ENCODE measurements at places on chromosomes 3 and 15.

- DNase-seq: no peak
Observed at GRCh38 chr3:87710028-87710427, 348.8 kb downstream of the CGGBP1 start.

GRCh38 chr3:118955914-118956556, 78.6 kb downstream of the IGSF11 start:
- no peak for DNase-seq

DNA sequence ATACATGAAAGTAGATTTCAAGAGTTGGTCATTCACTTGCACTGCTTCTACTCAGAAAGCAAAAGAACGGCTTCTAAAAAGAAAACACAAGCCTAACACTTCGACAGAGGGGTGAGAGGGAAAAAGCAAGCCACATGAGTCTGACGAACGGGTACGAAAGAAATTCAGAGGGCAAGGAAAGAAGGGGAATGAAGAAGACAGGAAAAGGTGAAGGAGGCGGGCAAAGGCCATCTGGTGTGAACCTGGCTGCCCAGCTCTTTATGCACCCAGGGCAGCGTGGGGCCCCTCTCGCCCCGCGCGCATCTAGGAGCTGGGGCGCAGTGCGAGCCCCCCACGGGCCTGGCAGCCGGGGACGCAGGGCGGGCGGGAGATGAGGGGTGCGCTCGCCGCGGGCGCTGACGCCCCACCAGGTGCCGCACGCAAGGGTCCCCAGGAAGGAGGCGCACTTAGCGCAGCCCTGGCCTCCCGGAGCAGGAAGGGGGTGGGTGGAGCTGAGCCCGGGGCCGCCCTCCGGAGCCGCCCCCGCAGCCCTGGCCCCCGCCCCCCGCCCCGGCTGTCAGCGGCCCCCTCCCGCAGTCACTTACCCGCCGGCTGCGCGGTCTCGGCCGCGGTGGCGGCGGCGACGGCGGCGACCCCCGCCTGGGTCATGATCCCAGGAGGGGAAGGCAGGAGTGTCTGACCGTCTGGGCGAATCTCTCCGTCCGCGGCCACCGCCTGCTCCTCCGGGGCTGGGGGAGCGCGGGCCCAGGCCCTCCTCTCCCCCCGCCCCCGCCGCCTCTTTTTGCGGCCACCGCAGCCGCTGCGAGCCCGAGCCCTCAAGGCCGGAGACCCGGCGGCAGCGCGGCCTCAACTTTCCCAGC, at the start of gene USF3:
TSS of gene USF3 (minus strand) at position 857 of the 860 bp plus-strand sequence. CDS start 21,764 bp downstream, outside the sequence.
- DNase-seq: peak; percentile 60

DNA sequence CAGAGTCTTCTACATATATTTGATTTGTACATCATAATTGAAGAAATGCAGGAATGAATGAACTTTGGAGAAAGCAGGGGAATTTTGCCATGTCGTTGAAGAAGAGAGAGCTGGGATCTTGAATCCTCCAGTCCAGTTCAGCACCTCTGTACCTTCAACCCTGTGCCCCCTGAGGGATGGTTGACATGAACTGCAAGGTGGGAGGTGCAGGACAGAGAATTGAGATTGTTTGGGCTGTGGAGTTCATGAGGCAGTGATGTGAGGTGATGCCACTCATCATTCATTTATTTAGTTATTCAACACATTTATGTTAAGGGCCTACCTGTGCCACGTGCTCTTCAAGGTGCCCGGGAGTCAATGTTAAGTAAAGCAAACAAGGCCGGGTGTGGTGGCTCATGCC, 104.6 kb downstream of the ARNT2 start:
- no peak for DNase-seq

DNA sequence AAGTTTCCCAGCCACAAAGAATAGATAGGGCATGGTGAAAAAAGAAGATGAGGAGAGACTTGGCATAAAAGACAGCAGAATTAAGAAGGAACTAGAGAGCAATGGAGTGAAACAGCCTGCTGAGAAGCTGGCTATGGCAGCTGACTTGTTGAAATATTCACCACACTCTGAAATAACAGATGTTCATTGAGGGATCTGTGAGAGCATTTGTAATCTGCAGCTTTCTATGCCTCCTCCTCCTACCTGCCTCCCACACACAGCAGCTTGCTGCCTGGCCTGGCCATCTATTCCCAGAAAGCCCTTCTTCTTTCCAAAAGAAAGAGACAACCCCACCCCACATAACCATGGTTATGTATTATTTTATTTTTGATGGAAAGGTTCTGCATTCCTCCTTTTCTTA, 303.9 kb downstream of the GAP43 start:
- no peak for DNase-seq

- DNase-seq: no peak
Observed at GRCh38 chr3:38574411-38575278, 74.8 kb downstream of the SCN5A start.

GRCh38 chr3:154844863-154845262, 235.3 kb upstream of the MME start:
- DNase-seq: no peak

DNA sequence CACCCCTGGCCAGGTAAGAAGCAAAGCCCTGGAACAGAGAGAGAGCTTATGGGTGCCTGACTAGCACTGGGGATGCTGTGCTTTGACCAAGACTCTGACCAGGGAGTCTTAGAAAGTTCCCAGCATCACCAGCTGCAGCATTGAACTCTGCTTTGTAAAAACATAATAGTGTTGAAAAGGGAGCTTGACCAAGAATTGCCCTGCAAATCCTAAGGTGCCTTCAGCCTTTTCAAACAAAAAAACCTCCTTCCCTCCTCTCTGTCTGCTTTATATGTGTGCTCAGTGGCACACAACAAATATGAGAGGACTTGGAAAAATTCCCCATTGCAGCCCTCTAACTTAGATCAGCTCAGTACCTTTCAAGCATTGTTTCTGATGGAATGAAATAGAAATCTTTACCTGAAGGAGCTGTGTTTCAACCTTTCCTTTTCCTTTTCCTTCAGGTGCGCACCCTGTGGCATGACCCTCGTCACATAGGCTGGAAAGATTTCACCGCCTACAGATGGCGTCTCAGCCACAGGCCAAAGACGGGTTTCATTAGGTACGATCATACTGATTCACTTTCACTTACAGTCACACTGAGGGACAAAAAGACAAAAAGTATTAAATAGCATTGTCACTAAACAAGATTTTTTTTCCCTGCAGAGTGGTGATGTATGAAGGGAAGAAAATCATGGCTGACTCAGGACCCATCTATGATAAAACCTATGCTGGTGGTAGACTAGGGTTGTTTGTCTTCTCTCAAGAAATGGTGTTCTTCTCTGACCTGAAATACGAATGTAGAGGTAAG, 13.0 kb downstream of the THBS1 start:
- no peak for DNase-seq

- no peak for DNase-seq
Observed at GRCh38 chr3:121064121-121064520, 156.1 kb downstream of the STXBP5L start.

DNA sequence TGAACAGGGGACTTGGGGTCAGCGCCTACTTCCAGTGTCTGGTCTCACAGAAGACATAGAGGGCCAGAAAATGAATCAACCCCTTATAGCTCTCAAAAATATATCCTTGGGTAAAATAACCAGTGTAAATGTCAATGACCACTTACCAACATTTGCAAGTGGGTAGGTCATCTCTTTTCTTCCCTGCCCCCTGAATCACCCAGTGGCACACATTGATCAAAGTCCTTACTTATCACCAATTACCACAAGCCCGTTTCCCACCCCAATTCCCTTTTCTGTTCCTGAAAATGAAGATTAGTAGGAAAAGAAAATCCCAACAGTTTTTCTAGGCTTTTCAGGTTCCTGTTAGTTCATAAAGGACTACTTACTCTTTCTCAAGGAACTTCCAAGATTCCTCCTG, 70.5 kb upstream of the HEG1 start:
- no peak for DNase-seq

- DNase-seq: no peak
Observed at GRCh38 chr3:112132554-112132953, 494 bp downstream of the GCSAM start.

GRCh38 chr3:81416812-81417211, 344.6 kb downstream of the GBE1 start:
- DNase-seq: no peak

DNA sequence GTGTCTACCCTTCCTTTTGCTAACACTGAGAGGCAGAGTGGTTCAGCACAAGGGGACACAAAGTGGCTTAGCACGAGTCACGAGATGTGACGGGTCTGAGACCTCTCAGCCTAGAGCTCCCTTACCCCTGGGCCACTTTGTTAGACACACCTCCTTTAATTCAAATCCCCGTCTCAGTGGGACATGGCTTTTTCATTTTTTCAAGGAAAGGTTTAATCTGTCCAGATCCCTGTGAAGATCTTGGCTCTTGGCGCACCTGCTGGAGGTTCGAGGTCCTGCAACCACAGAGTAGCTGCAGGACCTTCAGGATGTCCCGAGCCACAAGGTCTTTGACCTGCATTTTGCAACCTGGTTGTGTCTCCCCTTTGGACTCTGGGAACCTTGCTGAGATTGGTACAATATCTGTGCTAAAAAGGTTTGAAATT, 52.0 kb downstream of the LPP start:
- no peak for DNase-seq

DNA sequence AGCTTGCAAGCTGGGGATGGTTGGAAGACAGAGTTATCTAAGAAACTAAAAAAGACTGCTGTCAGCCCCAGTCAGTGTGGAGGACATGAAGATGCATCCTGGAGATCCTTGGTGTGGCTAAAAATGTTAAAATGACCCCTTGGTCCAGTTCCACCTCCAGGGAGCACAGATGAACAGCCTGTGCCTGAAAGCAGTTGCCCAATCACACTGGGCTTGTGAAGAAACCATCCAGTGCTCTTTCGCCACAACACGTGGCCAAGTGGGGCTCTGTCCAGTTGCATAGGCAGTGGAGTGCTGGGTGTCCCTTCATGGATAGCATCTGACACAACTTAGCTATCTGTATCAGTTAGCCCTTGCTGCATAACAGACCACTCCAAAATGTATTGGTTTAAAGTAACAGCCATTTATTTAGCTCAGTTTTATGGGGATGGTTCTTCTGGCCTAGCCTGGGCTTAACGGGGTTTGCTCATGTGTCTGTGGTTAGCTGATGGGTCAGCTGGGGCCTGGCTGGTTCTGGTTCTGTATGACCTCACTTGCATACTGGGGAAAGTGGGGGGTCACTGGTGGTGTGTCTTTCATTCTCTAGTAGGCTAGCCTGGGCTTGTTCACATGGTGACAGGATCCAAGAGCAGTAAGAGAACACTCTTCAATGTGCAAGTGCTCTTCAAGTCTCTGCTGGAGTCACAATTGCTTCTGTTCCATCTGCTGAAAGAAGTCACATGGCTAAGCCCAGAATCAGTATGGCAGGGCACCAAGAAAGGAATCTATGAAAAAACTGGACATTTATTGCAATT, 226.2 kb downstream of the PDCD6IP start:
- DNase-seq: no peak

DNA sequence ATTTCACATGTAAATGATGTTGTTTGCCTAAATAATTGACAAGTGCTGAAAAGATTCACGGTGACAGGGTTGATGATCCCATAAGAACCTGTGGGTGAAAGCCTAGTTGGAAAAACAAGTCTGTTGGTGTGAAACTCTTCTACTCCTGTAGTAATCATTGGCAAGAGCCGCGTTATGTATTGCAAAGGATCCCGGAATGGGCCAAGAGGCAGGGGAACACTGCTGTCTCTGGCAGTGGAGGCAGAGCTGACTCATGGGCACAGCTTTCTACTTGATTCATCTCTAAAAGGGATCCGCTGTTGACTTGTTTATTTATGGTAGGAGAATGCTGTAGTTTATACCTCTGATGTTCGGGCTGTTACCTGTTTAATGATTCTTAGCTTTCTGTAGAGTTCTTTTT, 63.1 kb downstream of the MAP6D1 start:
- DNase-seq: no peak

DNA sequence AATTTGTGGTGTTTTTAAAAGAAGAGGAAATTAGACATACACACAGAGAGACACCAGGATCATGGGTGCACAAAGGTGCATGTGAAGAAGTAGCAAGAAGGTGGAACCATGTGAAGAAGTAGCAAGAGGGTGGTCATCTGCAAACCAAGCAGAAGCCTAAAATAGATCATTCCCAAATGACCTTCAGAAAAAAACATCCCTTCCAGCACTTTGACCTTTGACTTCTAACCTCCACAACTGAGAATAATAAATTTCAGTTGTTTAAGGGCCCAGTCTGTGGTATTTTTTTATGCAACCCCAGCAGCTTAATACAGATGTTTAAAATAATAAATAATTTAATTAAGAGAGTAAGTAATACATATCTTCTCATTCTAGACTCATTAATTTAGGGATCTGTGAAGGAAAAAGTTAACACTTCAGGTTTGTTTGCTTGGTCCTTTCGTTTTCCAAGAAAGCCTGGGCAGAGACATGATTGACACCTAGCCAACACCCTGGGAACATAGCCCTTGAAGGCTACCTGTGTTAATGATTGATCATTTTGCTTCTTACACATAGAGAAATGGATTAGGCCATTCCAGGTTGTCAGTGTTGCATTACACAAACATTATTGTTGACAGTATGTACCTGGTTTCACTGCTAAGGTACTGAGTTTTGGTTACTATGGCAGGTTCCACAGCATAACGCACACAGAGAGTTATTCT, 1331.2 kb upstream of the GBE1 start:
- no peak for DNase-seq

DNA sequence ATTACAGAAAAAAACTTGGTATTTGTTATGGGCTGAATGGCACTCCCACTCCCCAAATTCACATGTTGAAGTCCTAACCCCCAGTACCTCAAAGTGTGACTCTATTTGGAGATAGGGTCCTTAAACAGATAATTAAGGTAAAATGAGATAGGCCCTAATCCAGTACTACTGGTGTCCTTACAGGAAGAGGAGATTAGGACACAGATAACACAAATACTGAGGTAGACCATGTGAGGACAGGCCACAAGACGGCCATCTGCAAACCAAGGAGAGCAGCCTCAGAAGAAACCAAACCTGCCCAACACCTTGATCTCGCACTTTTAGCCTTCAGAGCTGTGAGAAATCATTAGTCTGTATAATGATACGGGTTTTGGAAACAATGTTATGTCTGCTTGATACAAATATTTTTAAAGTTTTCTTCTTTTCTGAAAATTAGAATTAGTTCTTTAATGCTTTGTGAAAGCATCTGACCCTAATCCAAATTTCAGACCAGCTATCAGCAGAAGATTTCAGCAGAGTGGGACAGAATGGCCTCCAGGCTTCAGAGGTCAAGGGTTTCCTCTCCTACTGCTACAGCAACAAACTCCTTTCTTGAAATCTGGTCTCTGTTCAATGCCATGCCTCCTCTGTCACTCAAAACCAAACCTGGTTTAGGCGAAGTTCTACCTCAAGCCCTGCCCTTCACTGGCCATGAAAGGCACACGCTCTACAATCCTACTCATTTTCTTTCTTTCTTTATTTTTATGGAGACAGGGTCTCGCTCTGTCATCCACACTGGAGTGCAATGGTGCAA, 22.0 kb upstream of the HDC start:
- no peak for DNase-seq

GRCh38 chr3:146581080-146581601, 24.0 kb downstream of the PLSCR5 start:
- no peak for DNase-seq

All from fibroblast of skin of scalp (primary cell).